ENCODE measurements at places on chromosomes 2 and 18. TPM values are rescaled to one million over a fixed set of nuclear protein-coding genes. Genes with fewer than 3 reads are reported as not detected.

DNA sequence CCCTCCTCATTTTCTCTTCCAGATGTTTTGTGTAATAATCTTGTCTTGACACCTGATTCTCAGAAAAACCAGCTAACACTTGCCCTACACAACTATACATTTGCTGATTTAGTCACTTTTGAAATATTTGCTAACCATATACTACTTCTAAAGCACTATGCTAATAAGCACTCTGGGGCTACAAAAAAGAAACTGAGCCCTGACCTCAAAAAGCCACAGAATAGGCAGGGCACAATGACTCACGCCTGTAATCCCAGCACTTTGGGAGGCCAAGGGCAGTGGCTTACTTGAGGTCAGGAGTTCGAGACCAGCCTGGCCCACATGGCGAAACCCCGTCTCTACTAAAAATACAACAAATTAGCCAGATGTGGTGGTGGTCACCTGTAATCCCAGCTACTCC, 266.0 kb downstream of the RAD51AP2 start:
- no peak for DNase-seq

DNA sequence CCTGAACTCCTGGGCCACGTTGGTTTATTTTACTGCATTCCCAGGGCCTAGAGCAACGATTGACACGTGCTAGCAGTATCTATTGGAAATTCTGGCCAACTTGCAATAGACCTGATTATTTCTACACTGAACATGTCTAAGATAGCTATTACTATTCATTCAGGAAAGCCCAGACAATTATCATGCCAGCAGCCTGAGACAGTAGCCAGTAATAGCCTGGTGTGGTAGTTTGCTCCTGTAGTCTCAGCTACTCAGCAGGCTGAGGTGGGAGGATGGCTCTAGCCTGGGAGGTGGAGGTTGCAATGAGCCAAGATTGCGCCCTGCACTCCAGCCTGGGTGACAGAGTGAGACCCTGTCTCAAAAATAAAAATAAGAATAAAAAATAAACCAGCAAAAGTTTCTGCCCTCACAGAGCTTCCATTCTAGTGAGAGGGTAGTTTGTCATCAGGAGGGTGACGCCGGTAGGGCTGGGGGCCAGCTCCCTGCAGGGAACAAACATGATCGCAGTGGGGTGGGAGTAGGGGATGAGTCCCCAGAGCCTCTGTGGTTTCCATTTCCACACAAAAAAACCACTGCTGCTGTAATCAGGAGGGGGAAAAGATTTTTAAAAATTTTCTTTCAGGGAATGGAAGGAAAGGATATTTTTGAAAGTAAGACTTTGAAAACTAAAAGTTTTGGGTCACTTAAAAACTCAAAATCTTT, 4.3 kb downstream of the CASP8 start:
- DNase-seq: no peak

DNA sequence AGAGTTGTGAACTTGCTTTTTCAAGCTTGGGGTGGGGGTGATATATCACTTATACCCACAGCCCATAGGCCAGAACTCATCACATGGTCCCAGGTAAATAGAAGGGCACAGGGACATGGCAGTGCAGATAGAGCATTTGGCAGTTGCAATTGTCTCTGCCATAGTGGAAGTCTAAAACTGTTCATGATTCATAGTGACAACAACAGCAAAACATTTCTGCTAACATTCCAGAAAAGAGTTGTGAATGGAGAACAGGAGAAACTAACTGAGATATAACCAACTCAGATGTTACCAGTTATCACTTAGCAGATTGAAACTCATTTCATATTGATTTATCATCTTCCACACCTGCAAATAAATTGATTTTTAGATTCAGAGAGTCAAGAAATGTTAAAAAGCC, 278.6 kb upstream of the KYNU start:
- DNase-seq: no peak

- DNase-seq: peak; percentile 82
These were observed 48.3 kb downstream of the CDH2 start for GRCh38 chr18:28128659-28128980.

DNA sequence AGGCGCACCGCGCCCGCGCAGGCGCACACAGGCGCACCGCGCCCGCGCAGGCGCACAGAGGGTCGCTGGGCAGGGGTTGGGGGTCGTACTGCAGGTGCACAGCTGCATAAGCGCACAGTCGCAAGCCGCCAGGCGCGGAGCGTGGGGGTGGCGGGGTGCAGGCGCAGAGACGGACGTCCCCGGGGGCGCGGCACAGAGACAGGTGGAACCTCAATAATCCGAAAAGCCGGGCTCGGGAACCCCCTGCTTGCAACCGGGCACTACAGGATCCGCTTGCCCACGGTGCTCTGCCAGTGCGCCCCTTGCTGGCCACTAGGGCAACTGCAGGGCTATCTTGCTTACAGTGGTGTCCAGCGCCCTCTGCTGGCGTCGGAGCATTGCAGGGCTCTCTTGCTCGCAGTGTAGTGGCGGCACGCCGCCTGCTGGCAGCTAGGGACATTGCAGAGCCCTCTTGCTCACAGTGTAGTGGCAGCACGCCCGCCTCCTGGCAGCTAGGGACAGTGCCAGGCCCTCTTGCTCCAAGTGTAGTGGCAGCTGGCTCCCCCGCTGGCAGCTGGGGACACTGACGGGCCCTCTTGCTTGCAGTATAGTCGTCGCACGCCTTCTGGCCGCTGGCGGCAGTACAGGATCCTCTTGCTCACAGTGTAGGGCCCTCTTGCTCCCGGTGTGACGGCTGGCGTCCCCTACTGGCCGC, 34.9 kb downstream of the FAM110C start:
- DNase-seq: peak; percentile 64

DNA sequence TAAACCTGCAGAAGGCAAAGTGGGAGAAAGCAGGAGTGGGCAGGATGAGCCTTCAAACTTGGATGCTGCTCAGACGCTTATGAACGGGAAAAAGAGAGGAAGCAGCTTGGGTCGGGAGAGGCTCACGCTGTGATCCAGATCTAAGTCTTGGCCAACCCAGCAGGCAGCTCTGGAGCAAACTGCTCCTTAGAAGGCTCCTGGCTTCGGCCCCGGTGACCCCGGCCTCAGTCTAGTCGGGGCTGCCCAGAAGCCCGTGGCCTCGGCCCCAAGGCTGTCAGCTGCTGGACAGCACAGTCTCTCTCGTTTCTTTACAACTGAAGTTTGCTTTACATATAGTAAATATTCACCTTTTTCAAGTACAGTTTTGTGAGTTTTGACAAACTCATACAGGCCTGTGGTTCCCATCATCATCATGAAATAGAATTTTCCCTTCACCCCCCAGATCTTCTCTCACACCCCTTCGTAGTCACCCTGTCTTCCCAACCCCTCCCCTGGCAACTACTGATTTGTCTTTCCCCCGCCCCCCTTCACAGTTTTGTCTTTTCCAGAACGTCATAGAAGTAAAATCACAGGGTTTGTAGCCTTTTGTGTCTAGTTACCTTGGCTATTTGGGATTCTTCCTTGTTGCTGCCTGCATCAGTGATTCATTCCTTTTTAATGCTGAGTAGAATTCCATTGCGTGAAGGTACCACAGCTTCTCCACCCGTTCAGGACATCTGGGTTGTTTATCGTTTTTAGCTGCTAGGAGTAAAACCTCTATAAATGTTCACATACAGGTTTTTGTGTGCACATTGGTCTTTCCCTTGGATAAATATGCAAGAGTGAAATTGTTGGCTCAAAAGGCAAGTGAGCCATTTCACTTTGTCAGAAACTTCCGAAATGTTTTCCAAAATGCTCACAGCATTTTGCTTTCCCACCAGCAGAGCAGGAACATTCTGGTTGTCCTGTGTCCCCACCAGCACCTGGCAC, 35.1 kb downstream of the MYO7B start:
- no peak for DNase-seq

GRCh38 chr18:40987581-40987980, 967.5 kb upstream of the PIK3C3 start:
- no peak for DNase-seq

Gene GAD1
- total RNA-seq: 19.4 TPM

Gene TPGS2
- total RNA-seq: 250 TPM

Gene APCDD1
- under 0.01 TPM for total RNA-seq

DNA sequence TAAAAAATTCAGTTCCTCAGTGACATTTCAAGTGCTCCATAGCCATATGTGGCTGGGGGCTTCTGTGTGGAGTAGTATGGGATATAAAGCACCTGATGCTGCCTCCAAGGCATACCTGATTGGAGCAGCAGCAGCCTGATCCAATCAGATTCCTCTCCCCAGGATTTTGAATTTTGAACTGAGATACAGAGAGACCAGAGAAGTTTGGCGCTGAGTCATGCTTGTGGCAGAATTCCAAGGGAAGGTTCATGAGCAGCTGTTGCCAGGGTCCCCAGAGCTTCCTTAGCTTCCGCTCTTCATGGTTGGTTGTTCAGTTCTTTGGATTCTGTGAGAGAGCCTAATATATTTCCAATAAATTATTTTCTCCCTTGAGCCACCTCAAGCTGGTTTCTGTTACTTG, 29.0 kb upstream of the CFAP36 start:
- peak; percentile 69 for DNase-seq

Gene DAPL1
- total RNA-seq: not detected

GRCh38 chr2:168529054-168529833, 73.2 kb downstream of the CERS6 start:
- no peak for DNase-seq

Gene IL36RN
- 0.69 TPM for total RNA-seq

GRCh38 chr2:181172676-181173075, 192.3 kb downstream of the UBE2E3 start:
- no peak for DNase-seq

Gene GREB1
- total RNA-seq: not detected

Gene RMDN2
- 18.1 TPM for total RNA-seq

DNA sequence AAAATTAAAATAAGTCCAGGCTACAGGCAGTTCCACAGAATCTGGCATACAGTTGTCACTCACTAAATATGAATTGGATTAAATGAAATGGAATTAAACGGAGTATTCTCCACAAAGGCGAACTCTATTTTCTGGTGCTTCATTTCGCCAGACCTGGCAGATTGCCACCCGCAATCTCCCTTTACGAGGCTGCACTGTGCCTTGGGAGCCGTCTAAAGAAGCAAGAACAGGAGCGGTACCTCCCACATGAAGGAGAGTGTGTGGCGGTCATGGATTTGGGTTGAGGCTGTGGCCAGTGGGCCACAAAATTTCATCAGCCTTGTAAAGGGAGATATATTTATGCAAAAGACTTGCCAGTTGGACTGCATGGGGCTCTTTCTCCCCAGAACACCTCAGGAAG, 151.0 kb downstream of the OSR1 start:
- DNase-seq: no peak

GRCh38 chr2:170715062-170715931, at the start of gene SP5:
Gene SP5 (plus strand): TSS chr2:170715337. CDS start chr2:170715513, 176 bp downstream.
- DNase-seq: peak; percentile 42

DNA sequence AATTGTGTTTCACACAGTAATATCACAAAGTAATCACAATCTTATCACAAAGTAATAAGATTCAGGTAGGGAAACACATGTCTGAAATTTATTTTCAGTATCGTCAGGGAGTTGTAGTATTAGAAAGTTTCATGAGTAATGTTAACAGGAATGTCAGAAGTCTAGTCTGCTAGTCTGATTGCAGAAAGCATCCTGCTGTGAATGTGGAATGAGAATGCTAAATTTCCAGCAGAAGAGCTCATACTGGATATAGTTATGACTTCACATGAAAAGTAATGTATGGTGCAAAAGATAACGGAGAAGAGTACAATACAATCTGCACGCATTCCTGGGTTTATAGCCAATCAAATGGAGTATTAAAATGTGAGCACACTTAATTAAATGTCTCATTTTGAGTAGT, 494.7 kb upstream of the SETBP1 start:
- DNase-seq: no peak

Gene MAP3K19
- not detected for total RNA-seq

Gene BCL11A
- 0.80 TPM for total RNA-seq

- no peak for DNase-seq
These were observed 67.5 kb downstream of the TIMM21 start for GRCh38 chr18:74215863-74216262.

Gene GIGYF2
- total RNA-seq: 33.7 TPM

GRCh38 chr2:192267484-192267883, 72.8 kb upstream of the TMEFF2 start:
- DNase-seq: peak; percentile 21

Gene PCARE
- not detected for total RNA-seq

GRCh38 chr2:75381032-75381431, 179.7 kb downstream of the EVA1A start:
- DNase-seq: no peak

Gene NCK2
- total RNA-seq: 65.0 TPM

- peak; percentile 98 for DNase-seq
These were observed 621.3 kb downstream of the XIRP2 start for GRCh38 chr2:167509586-167509985.

DNA sequence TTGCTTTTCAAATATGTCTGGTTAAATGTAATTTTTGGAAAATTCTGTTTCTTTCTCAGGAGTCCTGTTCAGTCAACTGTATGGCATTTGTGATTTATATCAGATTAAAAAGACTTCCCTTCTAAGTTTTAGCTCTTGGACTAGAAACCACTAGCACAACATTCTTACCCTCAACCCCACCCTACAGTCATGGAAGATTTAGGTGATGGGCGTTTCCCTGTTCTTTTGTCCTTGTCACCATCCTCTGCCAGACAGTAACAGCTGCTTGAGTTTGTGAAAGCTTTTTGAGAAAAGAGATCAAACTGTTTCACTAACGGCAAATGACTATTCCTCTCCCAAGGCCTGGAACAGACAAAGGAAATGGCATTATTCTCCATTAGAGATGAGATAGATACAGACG, 31.8 kb downstream of the SERPINB5 start:
- DNase-seq: no peak

DNA sequence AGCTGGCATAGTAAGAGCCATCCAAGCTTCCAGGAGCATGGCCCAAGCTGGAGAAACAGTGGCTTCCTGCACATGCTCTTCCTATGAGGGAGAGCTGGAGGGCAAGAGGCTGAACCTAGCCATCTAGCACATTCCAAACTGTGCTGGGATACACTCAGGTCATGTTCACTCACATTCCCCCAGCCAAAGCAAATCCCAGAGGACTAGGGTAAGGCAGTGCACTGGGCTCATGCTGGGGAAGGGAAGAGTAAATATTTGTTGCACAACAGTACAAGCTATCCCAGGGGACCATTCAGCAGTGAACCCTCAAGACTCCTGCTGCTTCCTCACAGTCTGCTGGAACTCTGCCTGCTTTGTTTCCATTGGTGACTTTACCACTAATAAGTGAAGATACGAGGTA, 20.7 kb upstream of the GYPC start:
- DNase-seq: no peak

DNA sequence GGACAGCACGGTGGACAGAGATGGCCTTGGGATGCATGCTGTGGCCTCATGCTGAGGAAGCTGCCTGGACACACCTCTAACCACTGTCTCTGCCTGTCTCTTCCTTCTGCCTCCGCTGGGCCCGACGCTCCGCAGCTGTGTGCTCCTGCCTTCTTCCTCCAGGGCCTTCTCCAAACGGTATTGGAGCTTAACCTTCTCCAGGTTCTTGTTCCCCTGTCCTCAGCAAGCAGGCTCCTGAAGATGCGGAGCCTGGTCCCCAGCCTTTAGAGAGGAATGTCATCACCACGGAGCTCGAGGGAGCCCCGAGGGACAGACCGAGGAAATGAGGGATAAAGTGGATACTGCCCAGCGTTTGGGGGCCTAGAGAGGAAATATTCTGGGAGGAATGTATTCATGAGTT, 155.1 kb downstream of the DYSF start:
- no peak for DNase-seq
